ENCODE measurements at places on chromosomes 6 and 20.

- DNase-seq: no peak
Measured at GRCh38 chr20:53177687-53178086, 205.5 kb downstream of the TSHZ2 start.

GRCh38 chr6:169807699-169808607, 56.5 kb downstream of the ERMARD start:
- DNase-seq: no peak

DNA sequence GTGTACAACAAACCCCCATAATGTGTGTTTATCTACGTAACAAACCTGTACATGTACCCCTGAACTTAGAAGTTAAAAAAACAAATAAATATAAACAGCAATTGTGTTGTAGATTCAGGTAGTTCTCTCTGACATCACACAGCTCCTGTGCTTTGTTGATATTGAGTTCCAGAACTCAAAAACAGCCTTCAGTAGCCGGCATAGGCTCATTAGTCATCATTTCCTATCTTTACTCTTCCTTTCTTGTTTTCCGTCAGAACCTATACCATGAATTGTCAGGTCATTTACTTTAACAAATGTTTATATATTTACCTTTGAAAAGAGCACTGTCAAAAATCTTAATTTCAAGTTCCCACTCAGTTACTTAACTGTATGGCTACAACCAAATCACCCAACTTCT, 88.8 kb downstream of the ADTRP start:
- DNase-seq: no peak

DNA sequence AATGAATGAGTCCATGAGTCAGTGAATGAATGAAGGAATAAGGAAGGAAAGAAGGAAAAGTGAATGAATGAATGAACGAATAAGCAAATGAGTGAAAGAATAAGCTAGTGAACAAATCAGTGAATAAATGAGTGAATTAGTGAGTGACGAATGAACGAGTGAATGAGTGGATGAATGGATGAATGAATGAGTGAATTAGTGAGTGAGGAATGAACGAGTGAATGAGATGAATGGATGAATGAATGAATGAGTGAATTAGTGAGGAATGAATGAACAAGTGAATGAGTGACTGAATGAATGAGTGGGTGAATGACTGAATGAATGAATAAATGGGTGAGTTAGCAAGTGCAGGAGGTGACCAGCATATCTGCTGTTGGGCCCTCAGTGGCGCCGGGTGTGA, 3.8 kb downstream of the SRMS start:
- no peak for DNase-seq

DNA sequence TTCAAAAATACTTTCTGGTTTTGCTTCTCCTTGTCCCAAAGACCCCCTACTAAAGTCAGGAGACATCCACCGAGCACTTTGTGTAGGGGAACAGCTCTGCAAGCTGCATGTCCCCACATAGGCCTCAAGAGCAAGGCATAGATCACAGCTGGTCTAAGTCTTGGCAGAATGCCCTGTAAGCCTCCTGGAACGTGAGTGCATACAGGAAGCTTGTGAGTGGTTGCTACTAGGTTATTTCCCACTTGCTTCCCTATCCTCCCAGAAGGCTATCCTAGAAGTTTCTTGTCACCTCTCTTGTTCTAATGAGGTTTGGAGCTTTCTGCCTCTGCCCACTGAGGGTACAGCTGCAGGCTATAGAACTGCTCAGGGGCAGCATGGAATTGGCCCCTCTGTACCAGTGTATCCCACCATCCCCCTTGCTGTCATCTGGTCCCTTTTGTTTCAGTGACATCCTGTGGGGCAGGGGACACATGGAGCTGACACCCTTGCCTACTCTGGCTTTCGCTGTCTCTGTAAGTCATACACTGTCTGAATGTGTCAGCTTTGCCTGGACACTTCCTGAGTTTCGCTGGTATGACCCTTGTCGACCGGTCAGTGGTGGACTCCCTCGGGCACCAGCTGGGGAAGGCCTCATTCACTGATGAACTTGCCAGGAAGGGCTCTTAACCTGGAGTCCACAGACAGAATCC, 35.6 kb upstream of the KCNK16 start:
- DNase-seq: no peak

GRCh38 chr6:69631552-69632346, 165.1 kb downstream of the LMBRD1 start:
- no peak for DNase-seq

DNA sequence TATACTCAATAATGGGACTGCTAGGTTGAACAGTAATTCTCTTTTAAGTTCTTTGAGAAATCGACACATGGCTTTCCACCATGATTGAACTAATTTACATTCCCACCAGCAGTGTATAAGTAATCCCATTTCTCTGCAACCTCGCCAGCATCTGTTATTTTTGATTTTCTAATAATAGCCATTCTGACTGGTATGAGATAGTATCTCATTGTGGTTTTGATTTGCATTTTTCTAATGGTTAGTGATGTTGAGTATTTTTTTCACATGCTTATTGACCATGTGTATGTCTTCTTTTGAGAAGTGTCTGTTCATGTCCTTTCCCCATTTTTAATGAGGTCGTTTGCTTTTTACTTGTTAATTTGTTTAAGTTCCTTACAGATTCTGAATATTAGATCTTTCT, 66.5 kb downstream of the STK4 start:
- DNase-seq: no peak

DNA sequence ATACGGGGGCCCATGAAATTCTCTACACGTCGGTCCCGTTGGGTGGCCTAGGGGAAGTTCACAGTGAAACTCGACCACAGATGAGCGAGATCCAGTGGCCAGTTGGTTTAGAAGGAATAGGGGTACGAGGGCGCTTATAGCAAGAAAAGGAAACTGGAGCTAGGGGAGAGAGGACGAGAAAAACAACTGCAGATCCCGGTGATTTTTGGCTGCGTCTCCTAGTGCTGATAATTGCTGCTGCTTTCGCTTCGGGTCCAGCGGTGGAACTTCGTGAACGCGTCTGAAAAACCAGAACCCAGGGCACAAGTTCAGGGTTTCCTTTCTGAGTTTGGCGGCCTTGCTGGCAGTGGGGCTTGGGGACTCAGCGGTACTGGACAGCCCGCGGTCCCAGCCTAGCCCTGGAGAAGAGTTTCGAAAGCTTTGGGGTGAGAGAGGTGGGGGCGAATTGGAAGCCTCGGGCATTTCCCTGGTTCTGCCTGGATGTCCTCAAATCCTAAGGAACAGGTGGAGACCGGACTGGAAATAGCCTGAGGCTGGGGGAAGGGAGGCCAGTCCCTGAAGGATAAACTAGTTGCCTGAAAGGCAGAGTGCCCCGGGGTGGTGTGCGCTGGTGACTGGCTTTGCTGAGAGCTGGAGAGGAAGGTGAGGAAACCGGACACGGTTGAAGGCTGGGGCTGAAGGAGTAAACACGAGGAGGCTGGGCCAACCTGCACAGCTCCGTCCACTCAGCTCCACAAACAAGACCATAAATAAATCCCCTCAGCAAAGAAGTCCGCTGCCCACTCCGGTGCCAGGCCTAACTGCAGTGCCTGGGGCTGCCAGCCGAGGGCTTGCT, 793 bp downstream of the GMPR start:
- DNase-seq: peak; percentile 82

DNA sequence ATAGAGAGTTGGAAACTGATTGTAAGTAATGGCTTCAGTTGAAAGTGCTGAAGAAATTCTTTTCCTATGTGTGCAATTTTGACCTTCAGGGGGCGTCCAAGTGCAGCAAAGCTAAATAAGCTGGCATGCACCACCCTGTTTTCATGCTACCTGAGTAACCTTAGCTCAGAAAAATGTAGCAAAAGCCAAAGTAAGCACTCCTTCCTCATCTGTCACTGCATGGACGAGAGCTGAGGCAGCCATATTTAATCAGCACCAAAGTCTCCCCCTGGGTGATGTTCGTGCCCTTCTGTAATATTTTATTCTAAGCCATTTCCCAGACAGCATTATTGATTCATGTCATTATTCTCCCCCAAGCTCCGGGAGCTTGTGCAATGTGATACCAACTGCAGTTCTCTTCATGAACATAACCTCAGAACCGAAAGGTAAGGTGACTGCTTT, 123.1 kb downstream of the RPS12 start:
- DNase-seq: no peak

DNA sequence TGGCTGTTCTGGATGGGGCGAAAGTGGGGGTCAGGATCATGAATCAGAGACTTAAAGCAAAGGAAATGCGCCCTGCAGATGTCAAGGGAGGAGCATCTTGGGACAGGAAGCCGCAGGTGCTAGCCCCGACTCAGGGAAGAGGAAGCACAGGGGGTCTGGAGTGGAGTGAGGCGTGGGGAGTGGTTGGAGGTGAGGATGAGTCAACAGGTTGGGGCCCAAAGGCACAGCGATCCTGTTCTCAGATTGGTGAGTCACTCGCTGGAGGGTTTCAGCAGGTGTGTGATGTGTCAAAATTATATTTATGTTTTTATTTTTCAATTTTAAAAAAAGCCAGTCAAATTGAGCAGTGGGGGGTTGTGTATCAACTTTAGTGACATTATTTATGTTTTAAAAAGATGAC, 19.0 kb downstream of the PACSIN1 start:
- DNase-seq: no peak

- DNase-seq: no peak
Measured at GRCh38 chr6:144123836-144124235, 26.5 kb upstream of the STX11 start.

GRCh38 chr6:159646733-159647132, 46.3 kb downstream of the SOD2 start:
- no peak for DNase-seq

GRCh38 chr20:23161244-23161891, 75.2 kb upstream of the CD93 start:
- DNase-seq: peak; percentile 59

GRCh38 chr6:22751223-22751622, 181.9 kb downstream of the HDGFL1 start:
- DNase-seq: no peak

GRCh38 chr6:112799889-112800288, 452.8 kb downstream of the RFPL4B start:
- no peak for DNase-seq

GRCh38 chr20:8234580-8234979, 102.5 kb downstream of the PLCB1 start:
- no peak for DNase-seq

GRCh38 chr6:159116343-159116742, 52.9 kb upstream of the FNDC1 start:
- no peak for DNase-seq

DNA sequence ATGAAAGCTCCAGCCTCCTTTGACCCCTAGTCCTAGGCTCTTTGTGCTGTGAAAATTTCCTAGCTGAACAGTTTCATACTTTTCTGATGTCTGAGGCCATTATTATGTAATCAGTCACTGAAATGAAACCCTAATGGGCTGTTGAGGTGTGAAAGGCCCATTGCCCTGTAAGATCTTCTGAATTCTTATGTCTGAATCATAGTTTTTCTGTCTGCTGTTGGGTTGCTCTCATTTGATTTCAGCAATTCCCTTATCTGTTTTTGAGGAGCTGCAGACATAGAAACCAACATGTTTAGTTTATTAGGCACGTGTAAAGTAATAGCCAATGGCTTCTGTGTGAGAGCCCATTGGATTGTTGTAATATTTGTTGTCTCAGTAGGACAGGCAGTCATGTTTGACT, 118.1 kb downstream of the EYA4 start:
- no peak for DNase-seq

DNA sequence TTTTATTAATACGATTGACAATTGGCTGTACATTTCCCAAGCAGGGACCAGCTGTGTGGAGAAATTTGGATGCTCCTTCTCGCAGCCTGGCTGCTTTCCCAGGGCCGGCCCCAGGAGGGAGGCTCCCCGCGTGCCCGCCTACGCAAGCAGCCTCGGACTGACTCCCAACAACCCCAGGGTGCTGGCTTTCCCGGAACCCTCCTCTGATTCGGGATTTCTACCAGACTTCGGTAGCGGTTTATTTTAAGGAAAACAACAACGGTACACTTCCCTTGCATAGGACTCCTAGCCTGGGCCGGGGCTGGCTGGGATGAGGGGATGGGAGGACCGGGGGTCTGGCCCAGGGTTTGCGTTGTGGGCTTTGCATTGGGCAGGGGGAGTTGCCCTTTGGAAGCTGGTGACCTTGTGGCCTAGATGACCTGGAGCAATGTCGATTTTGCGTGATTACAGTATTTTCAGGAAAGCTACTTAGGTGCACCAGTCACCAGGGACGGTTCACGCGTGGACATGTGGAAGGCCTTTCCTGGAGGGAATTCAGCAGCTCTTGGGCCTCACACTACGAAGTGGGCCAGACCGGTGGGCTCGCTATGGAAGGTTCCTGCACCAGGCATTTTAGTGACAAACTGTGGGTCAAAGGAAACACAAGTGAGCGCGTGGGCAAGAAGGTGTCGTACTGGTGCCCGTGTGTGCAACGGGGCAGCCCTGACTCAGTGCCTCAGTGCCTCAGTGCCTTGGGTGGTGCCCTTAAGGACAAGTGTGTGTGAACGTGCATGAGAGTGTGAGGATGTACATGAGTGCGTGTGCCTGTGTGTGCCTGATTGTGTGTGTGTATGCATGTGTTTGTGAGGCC, 20.7 kb upstream of the PHACTR3 start:
- DNase-seq: no peak

DNA sequence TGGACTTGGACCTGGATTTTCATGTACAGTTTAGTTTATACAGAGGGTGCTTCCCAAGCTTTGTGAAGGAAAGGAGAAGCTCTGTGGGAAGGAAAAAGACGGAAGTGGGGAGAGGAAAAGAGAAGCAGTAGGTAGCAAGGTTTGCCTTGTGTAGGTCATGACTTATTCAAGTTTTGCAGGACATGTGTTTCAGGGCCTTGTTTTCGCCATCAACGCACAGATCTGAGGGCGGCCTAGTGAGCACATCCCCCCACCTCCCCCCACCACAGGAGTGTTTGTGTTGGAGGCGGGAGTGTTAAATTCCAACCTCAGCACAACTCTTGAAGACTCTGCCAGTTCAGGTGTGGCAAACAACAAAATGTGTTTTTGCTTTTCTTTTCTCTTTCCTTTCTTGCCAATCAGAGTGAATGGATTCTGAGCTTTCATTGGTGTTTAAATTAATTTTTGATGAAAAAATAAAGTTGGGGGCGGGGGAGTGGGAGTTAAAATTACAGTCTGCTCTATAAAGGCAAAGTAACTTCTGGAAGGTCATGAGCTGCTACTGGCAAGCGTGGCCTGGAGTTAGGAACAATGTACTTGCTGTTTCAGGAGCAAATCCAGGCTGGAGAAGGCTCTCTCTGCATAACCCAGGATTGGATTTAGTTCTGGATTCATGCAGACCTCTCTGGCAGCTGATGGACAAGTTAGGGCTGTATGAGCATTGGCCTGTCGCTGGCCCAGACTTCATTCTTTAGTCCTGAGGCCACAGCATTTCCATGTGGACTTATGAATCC, 338.5 kb downstream of the CD83 start:
- DNase-seq: no peak

- DNase-seq: no peak
Measured at GRCh38 chr6:386688-387266, 4.8 kb upstream of the IRF4 start.

GRCh38 chr6:136647363-136647852, 97.2 kb upstream of the MAP7 start:
- DNase-seq: no peak
